ENCODE measurements at places on chromosomes 5 and 9.

GRCh38 chr9:130387398-130387797 lies 57.4 kb upstream of the ASS1 start:
- DNase-seq: no peak

DNA sequence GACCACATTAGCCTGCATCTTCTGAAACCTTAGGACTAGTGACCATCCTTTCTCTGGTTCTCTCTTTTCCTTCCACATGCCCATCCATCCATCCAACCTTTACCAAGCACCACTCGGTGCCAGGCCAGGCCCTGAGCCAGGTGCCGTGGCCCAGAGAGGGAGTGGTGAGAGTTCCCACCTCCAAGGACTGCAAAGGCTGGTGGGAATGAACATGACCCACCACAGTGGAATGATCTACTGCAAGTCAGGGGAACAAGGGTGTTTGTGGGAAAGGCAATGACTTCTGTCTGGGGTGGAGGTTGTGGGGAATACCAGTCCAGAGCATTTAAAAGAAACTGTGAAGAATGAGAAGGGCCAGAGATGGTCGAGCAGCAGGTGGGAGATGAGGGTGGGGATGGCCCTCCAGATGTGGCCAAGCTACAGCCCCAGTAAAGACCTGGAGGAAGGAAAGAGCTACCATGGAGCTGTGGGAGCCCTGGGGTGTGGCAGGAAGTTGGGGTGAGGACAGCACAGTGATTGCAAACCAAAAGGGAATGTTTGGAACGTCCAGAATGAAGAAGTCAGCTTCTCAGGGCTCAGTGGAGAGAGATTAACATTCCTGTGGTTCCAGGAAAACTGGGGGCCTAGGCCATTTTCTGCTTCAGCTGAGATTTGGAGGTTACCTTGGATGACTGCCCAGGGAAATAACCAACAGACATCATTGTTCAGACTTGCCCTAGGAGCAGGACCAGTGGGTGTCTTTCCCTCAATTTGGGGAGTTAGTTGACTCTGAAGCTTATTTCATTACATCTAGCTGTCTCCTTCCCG lies 30.7 kb upstream of the CORO2A start:
- no peak for DNase-seq

GRCh38 chr5:57529864-57530263 lies 47.3 kb upstream of the ACTBL2 start:
- no peak for DNase-seq

- DNase-seq: no peak
Measured at GRCh38 chr5:131112424-131112823, 52.6 kb downstream of the HINT1 start.

- DNase-seq: no peak
Measured at GRCh38 chr5:135141303-135142268, 107.6 kb upstream of the PITX1 start.

DNA sequence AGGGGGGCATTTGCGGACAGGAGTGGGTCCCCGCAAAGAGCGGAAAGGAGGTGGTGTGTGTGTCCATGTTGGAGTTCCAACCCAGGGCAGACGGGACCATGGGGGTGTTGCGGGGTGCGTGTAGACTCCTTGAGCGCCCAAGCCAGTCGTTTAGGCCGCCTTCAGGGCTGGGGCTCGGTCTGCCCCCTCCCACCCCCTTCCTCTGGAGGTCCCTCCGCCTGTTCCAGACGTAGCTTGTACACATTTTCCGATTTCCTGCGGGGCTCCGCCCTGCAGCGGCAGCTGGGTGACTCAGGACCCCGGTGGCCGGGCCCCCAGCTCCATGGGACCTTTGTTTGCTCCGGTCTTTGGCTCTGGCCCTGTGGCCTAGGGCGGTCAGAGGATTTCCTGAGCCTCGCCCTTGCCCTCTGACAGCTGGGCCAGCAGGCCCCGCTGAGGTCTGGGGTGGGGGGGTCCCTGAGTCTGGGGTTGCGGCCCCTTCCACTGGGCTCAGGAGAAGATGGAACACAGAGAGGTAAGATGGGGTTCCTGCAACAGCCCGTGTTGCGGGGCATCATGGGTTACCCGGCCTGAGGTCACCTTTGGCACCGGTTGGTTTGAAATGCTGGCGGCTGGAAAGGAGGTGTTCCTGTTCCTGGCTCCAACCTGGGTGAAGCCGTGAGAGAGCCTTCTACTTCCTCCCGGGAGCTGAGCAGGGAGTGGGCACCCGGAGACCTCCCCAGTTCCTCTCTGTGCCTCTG lies 1.5 kb downstream of the PKN3 start:
- DNase-seq: no peak

GRCh38 chr5:127878174-127878750 lies 175.1 kb downstream of the CCDC192 start:
- no peak for DNase-seq

- DNase-seq: no peak
Measured at GRCh38 chr9:124399323-124399967, 15.8 kb downstream of the PSMB7 start.

- no peak for DNase-seq
Measured at GRCh38 chr9:73643379-73644013, 491.8 kb downstream of the ANXA1 start.

DNA sequence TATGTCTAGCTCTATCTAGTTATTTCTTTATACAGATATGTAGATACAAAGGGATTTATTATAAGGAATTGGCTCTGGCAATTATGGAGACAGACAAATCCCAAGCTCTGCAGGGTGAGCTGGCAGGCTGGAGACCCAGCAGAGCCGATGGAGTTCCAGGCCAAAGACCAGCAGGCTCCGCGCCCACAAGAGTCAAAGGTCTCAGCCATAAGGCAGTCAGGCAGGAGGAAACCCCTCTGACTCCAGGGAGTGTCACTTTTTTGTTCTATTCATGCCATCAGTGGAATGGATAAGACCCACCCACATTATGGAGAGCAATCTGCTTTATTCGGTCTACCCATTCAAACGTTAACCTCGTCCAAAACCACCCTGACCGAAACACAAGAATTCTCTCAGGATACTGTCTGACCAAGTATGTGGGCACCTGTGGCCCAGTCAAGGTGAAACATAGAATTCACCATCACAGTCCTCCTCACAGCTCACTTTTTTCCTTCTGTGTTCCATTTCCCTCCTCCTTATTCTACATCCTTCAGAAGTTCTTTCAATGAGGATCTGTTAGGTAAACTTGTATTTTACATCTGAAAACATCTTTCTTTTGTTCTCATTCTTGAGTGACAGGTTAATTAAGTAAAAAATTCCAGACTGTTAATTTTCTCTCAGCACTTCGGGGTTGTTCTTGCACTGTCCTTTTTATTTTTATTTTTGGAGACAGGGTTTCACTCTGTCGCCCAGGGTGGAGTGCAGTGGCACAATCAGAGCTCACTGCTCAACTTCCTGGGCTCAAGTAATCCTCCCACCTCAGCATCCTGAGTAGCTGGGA lies 21.2 kb downstream of the RNF130 start:
- no peak for DNase-seq

DNA sequence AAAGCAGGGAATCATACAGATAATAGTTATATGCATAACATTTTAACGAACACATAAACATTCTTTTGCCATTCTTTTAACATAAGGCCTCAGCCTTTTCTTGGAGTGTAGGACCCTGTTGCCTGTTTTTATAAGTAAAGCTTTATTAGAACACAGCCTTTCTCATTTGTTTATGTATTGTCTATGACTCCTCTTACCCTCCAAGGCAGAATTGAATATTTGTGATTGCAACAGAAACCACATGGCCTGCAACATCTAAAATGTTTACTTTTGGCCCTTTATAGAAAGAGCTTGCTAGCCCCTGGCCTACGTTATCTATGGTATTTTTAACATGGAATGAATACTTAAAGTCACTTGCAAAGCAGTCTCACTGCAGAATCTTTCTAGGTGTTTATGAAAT lies 2.6 kb downstream of the SLC31A1 start:
- DNase-seq: no peak

DNA sequence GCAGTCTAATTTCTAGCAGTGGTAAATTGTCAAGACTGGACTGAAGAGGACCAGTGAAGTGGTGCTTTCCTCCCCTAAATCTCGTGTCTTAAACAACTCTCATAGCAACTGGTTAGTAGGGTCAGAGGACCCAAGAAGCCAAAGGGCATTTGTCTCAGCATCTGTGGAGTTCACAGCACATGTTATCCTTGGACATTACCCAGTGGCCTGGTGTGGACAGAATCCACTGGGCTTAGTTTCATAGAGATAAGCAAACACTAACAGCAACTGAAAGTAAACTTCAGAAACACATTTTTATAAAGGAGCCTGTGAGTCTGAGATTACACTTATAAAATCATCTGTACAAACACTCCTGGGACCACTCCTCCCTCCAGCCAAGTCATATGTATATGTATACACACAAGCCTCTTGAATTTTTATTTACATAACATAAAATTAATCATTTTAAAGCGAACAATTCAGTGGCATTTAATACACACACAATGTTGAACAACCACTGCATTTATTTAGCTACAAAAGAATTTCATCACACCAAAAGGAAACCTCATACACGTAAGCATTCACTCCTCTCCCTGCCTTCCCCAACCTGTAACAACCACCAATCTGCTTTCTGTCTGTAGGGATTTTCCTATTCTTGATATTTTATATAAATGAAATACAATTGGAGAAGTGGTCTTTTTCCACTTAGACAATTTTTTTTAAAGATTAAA lies 457.8 kb downstream of the RASEF start:
- no peak for DNase-seq

DNA sequence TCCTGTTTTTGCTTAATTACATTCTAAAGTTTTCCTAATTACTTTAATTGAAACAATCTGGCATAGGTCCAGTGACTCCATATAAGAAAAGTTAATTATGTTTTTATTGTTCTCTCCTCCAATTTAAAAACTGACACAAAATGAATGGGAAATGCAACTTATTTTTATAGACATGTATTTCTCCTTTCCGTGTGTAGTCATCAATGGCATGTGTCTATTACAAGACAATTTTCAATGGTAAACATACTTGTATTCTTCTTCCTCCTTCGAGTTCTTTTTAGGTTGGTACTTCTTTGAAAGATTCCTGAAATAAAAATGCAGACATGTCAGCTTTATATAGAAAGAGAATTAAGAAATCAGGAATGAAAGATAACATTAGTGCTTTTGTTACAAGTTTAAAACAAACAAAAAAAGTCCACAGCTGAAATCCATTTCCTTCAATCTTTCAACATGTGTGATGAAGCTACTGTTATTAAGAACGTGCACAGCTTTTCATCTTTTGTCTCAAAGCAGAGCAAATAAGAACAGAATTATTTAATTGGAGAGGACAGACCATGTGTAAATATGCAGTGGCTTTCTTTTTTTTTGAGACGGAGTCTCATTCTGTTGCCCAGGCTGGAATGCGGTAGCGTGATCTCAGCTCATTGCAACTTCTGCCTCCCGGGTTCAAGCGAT lies 63.8 kb downstream of the FNBP1 start:
- DNase-seq: no peak

- DNase-seq: no peak
Measured at GRCh38 chr9:89817151-89817950, 212.5 kb downstream of the GADD45G start.

- no peak for DNase-seq
Measured at GRCh38 chr9:12697719-12698118, 4.5 kb downstream of the TYRP1 start.

DNA sequence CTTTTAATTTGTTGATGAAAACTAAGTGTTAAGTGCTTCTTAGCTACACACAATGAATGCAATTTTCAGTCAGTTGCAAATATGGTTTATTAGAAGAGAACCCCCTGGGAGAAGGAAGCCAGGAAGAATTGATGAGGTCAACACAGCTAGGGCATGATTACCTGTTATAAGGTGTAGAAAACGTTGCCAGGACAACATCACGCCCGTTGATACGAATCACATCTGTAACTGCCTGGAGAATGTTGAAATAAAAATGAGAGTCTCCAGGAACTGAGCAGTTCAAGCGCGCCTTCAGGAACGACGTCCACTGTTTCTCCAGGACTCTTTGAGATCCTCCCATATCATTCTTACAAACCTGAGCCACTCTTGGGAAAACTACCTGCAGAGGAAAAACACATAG lies 88.0 kb downstream of the SEMA6A start:
- DNase-seq: no peak

DNA sequence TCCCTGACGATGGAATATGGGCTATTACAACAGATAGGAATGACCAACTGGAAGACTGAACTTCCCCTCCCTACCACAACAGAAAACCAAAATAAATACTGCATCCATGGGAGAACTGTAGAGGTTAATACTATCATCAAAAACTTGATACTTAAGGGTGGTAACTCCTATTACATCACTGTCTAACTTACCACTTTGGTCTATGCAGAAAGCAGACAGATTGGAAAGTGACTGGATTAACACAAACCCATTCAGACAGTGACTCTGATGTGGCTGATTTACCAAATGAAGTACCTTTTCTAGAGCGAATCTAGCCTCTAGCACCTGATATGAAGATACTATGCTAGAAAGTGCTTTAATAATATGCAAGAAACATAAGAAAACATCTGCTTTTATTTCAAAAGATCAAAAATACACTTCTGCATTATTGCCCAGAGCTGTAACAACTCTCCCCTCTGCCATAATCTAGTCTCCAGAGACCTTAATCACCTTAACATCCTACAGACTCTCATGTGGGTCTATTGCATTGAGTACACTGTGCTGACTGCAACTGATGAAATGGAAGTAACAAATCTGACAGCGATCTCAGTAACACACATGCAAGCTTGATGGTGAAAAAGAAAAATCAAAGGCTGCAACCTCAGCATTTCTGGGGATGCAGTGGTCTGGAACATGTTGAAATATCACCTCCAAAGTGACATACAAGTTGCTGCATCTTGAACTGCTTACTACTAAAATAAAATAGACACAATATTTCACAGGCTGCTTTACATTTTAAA lies 62.7 kb downstream of the EPB41L4A start:
- no peak for DNase-seq

DNA sequence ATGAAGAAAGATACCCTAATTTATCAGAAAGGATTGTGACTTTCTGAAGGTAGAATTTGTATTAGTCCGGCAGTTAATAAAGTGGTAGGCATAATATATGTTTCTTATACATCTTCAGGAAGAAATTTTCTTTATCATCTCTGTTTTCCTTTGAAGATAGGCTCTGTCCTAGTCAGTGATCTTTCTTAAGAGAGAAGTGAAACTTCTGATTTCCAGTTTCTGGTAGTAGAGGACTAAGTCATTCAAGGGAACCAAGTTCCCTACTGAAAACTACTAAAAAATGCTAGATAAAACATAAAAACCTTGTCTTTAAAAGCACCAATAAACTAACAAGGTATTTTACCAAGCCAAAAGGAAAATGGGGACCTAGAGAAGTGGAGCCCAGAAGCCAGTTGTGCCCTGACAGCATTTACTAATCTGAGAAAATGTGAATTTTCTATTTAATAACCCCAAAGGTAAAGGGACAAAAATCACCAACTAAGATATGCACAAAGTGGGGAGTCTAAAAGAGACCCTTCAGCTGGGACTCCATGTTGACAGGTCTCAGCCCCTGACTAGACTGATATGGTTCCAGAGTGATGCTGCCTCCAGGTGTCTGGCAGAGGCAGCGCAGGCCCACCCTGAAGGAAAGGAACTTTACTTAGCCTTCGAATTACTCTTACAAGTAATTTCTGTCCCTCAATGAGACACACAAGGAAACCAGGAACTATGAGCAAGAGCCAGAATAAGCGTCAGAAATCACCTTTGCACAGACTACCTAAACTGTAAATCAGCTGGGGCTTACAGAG lies 72.7 kb downstream of the FAM78A start:
- DNase-seq: no peak

GRCh38 chr9:124297551-124297901 lies 39.8 kb downstream of the NEK6 start:
- no peak for DNase-seq
